Hypothalamus (tissue), 51 donors: ENCODE measurements at places on chromosomes 5 and 9.

- peak; percentile 26 for DNase-seq
These were observed 111.6 kb downstream of the GALNT10 start for GRCh38 chr5:154302161-154302560.

GRCh38 chr5:168988699-168989098 lies 312.2 kb downstream of the SLIT3 start:
- no peak for DNase-seq

DNA sequence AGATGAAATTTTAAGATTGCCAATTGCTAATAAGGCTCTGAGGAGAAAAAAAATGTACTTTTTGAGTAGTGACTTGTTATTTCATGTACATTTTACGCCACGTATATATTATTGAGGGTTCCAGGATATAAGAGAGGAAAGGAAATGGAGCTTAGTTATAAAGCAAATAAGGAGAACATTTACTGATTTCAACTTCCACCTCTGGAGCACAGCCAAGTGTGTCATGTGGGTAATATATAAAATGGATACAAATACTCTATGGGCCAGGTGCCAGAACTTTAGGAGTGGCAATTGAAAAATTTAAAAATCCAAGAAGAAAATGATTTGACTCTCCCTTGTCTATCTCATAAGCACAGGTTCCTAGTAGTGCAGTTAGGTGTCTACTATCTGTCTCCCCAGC lies 45.0 kb upstream of the VLDLR start:
- no peak for DNase-seq

DNA sequence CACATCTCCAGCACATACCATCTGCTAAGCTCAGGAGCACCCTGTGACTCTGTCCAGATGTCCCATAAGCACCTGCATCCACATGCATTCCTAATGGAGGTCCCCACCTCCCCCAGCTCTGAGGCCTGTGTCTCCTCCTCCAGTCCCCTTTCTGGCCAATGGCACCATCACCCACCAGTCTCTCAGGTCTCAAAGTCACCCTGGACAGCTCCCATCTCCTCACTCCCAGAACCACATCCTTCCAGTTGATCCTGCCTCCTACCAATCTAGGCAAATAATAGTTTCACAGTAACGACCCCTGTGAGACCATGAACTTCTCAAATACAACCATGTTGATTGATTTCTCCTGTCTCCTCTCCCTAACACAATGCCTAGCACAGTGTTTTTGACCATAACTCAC lies 40.1 kb downstream of the GGTA1 start:
- no peak for DNase-seq

- no peak for DNase-seq
These were observed 190.5 kb downstream of the TTLL11 start for GRCh38 chr9:121902461-121903135.

DNA sequence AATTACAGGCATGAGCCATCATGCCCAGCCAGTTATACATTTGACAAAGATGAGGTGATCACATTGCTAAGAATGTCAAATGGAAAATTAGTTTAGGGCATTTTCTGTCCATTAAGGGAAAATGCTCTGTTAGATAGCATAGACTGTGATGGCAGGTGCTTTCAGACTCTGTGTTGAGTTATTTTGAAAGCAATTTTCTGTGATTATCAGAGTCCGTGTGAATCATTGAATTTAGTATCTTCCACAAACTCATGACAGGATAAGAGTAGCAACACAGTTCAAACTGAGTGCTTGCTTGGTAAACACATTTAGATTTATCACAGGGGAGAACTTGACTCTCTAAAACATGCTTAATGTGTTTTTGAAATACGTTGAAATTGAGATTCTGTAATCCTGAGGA lies 69.0 kb downstream of the GAPVD1 start:
- no peak for DNase-seq

- DNase-seq = no peak
These were observed 2.0 kb upstream of the NINJ1 start for GRCh38 chr9:93136011-93136440.

DNA sequence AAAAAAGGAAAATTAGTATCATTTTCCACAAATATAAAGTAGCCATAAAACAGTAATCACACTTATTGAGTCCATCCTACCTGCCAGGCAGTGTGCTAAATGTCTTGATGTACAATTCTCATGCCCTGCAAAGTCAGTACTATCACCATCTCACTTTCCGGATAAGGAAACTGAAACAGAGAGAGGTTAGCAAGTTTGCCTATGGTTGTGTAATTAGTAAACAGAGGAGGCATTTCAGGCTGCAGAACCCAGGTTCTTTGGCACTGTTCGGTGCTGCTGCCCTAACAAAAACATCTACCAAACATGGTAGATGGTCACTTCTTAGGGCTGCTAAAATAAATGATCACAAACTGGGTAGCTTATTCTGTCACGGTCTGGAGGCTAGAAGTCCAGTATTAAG lies 22.6 kb downstream of the PLAC8L1 start:
- DNase-seq = no peak

GRCh38 chr5:180367991-180368390 lies 14.9 kb upstream of the GFPT2 start:
- peak; percentile 70 for DNase-seq

DNA sequence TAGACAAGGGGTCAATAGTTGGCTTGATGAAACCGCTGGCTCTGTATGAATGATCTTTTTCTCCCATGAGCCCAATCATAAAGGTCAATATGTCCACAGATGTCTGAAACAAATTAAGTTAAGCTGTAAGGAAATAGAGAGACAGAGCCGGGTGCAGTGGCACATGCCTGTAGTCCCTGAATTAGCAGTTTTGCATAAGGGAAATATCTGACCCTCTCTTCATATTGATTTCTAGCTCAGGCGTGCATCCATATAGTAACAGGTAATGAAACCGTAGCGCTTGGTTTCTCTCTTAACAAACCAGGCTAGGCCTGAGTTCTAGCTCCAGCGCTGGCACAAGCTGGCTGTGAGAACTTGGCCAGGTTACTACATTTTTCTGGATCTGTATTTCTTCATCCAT lies 118.1 kb upstream of the ERCC6L2 start:
- DNase-seq = no peak

DNA sequence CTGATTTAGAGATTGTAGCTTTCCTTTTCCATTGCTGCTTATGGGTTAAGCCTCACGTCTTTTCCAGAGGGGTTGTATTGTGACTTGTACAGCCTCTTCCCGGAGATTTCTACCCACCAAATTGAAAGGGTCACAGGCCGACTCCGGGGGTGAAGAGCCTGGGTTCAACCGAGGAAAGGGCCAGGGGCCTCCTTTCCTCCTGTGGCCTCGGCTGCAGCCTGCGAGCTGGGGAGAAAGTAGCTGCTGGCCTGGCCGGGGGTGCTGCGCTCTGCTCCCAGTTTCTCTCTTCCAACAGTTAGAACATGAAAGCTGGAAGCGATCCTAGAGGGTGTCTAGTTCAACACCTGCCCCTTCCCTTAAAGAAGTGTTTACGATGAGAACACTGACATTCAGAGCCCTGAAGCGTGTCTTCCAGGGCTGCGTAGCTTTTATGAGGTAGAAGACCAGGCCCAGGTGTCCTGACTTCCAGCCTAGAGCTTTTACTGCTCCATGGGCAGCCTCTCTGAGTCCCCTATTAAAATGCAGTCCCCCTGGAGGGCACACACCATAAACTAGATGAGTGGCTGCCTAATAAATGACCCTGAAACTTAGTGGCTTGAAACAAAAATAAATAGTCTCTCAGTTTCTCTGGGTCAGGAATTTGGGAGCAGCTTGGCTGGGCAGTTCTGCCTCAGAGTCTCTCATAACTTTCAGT lies 56.9 kb downstream of the ACER2 start:
- DNase-seq = no peak

GRCh38 chr9:107541523-107541922 lies 52.0 kb upstream of the KLF4 start:
- no peak for DNase-seq

DNA sequence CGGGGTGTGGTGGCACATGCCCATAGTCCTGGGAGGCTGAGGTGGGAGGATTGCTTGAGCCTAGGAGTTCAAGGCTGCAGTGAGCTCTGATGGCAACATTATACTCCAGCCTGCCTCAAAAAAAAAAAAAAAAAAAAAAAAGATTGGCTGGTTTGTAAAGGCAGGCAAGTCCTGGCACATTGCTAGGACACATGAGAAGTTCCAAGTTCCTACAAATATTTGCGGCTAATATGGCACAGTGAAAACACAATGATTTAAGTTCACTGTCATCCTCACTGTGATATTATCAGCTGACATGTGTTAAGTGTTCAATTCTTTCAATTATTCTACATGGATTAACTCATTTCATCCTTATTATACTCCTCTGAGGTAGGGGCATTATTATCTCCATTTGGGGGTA lies 20.1 kb downstream of the TMEM268 start:
- no peak for DNase-seq

- no peak for DNase-seq
These were observed 443.8 kb upstream of the ST8SIA4 start for GRCh38 chr5:101346906-101347305.

- no peak for DNase-seq
These were observed 20.1 kb upstream of the LRRC14B start for GRCh38 chr5:170971-171800.

DNA sequence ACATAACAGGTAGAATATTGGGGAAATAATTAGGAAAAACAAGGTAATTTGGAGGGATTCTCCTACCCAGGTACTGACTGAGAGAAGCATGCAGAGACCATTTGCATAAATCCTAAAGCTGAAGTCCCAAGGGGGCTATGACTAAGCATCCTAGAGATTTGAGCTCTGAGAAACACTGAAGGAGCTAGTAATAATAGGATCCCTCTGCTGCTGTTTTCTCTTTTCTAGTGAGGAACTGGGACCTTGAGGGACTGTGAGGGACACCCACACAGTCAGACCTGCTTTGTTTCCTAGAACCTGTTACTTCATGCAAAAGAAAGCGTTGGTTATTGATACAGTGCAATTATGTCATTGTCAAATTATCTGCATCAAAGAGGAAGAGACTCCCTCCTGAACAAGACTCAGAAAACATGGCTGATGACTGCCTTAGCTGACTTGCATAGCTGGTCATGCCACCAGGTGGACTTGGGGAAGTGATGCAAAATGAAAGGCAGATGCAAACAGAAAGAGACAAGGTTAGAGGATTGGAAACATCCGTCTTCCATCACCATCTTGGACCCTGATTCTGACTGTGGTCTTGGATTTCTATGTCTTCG lies 335.4 kb downstream of the NTRK2 start:
- DNase-seq = no peak

GRCh38 chr9:3858961-3859360 lies 333.2 kb upstream of the RFX3 start:
- no peak for DNase-seq

GRCh38 chr5:669111-669841 lies 23.9 kb downstream of the TPPP start:
- peak; percentile 47 for DNase-seq

GRCh38 chr5:8478326-8478725 lies 609.4 kb downstream of the MTRR start:
- DNase-seq = no peak

GRCh38 chr9:127107171-127107928 lies 15.1 kb downstream of the ANGPTL2 start:
- no peak for DNase-seq
